ENCODE measurements at places on chromosomes 11 and 22. TPM values are rescaled to one million over a fixed set of nuclear protein-coding genes. Genes with fewer than 3 reads are reported as not detected.

The OR10W1 gene
- not detected for total RNA-seq

DNA sequence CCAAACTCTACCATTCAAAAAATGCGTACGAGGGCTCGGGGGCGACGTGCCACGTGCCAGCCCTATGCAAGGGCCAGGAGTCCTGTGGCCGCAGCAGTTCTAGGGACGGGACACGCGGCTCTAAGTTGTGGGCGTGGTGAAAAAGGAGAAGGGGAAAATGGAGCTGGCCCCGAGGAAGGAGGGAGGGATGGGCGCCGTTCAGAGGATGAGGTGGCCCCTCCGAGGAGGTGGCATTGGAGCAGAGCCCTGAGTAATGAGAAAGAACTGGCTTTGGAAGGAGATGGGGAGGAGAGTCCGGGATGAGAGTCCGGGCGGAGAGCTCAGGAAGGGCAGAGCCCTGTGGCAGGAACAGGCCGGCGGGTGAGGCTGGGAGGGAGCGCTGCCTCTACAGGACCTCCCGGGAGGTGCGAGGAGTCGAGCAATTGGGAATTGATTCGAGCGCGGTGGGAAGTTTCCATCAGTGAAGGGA lies 21.0 kb downstream of the OTUB1 start:
- H3K4me3 ChIP-seq = peak overlapping the region; percentile 58
- H3K36me3 ChIP-seq = no peaks in the 10 kb centered on the region
- DNase-seq = peak; percentile 79
- H3K27ac ChIP-seq = no peak overlapping the region

- H3K4me1 ChIP-seq = peaks cover 5% of the 10 kb centered on the region
- no peak overlapping the region for H3K27ac ChIP-seq
- H3K36me3 ChIP-seq = no peaks in the 10 kb centered on the region
- no peak overlapping the region for H3K4me3 ChIP-seq
These were observed 17.9 kb downstream of the OSBPL5 start for GRCh38 chr11:3147257-3147619.

The MS4A15 gene
- not detected for total RNA-seq

GRCh38 chr22:32043391-32043790 lies 330 bp downstream of the SLC5A1 start:
- DNase-seq = no peak
- peaks cover 9% of the 10 kb centered on the region for H3K27me3 ChIP-seq
- no peaks in the 10 kb centered on the region for H3K4me1 ChIP-seq
- H3K27ac ChIP-seq = no peak overlapping the region
- H3K36me3 ChIP-seq = no peaks in the 10 kb centered on the region

- H3K4me3 ChIP-seq = no peak overlapping the region
- peaks cover 2% of the 10 kb centered on the region for H3K4me1 ChIP-seq
- no peak overlapping the region for H3K27ac ChIP-seq
- DNase-seq = no peak
- H3K36me3 ChIP-seq = no peaks in the 10 kb centered on the region
- H3K27me3 ChIP-seq = no peaks in the 10 kb centered on the region
These were observed 202.1 kb upstream of the ARHGAP42 start for GRCh38 chr11:100484948-100485347.

- no peaks in the 10 kb centered on the region for H3K4me1 ChIP-seq
- no peak for DNase-seq
- H3K27ac ChIP-seq = no peak overlapping the region
- no peaks in the 10 kb centered on the region for H3K27me3 ChIP-seq
- no peak overlapping the region for H3K4me3 ChIP-seq
- no peaks in the 10 kb centered on the region for H3K36me3 ChIP-seq
These were observed 13.2 kb upstream of the AMPD3 start for GRCh38 chr11:10441652-10442503.
